Panc1 (cell line): ENCODE measurements at places on chromosomes 2 and 18. TPM values are rescaled to one million over a fixed set of nuclear protein-coding genes. Genes with fewer than 3 reads are reported as not detected.

Gene MDH1B
- total RNA-seq: 0.85 TPM

Gene CHRNA1
- not detected for total RNA-seq

Gene WDR43
- total RNA-seq: 86.5 TPM

Gene TEX44
- total RNA-seq: not detected

Gene SOX11
- total RNA-seq: not detected

Gene SPIRE1
- total RNA-seq: 45.5 TPM

Gene PRKAG3
- not detected for total RNA-seq

Gene FHOD3
- 22.7 TPM for total RNA-seq

Gene EIPR1
- total RNA-seq: 26.7 TPM

Gene GRP
- total RNA-seq: not detected

Gene RTN4
- total RNA-seq: 513 TPM

Gene ATOH8
- 3.8 TPM for total RNA-seq
